ENCODE measurements at places on chromosomes 12 and 14. TPM values are rescaled to one million over a fixed set of nuclear protein-coding genes. Genes with fewer than 3 reads are reported as not detected.
A peak's percentile ranks its signal among the peaks of the same experiment; 100 is the strongest.

DNA sequence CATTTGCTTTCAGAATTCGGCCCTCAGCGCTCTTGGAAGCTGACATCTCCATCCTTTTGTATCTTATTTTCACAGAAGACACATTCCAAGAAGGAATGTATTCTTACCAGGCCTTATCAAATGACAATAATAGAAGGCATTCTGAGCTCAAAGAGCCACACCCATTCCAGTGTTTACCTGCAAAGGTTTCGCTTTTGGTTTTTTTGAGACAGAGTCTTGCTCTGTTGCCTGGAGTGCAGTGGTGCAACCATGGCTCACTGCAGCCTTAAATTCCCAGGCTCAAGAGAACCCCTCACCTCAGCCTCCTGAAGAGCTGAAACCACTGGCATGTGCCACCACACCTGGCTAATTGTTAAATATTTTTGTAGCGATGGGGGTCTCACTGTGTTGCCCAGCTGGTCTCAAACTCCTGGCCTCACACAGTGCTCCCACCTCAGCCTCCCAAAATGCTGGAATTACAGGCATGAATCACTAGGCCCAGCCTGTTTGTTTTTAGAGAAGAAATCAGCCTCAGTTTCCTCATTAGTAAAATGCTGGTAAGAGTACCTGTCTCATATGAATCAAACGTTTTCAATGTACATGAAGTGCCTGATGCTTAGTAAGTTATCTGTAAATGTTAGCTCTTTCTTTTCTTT lies 69.2 kb downstream of the SLC6A12 start:
- no peak for DNase-seq

DNA sequence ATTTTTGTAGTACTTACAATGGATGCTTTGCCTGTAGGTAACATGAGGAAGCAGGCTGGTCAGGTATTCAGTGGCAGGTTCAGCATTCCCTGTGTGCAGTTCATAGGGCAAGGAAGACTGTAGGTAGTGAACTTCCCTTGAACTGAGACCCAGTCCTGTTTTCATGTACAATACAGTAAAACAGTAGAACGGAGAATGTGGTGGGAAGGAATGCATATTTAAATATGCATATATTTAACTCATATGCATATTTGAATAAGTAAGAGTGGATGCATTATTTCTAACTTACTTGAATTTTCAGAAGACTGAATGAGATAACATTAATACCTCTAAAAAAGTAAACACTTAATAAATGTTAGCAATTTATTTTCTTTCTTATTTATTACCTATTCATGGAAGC lies 147.6 kb upstream of the FLRT2 start:
- DNase-seq: no peak

KRT6C gene
- not detected for total RNA-seq

GRCh38 chr14:98182393-98183055 lies 1089.5 kb downstream of the BCL11B start:
- DNase-seq: peak; percentile 3

DNA sequence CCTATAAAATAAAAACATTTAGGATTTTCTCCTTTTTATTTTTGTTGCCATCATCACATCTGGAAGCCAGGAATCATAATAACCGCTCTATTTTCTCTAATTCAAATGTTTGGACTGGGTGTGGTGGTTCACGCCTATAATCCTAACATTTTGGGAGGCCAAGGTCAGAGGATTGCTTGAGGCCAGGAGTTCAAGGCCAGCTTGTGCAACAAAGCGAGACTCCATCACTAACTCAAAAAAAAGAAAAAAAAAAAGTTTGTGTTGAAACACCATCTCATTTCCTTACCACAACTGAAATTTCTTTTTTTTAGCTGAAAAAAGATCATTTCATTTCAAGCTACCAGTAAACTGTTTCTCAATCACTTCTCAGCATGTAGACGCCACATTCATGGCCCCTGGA lies 8.8 kb upstream of the BAZ1A start:
- no peak for DNase-seq

GRCh38 chr12:93115646-93116045 lies 186.6 kb upstream of the EEA1 start:
- DNase-seq: peak; percentile 62

TESPA1 gene
- not detected for total RNA-seq

GRCh38 chr12:6532927-6533652 lies 1.2 kb upstream of the GAPDH start:
- peak; percentile 50 for DNase-seq

GRCh38 chr14:105527381-105527825 lies 1.0 kb downstream of the TMEM121 start:
- no peak for DNase-seq

KRT72 gene
- total RNA-seq: not detected

GRCh38 chr14:70008284-70009262 lies 129.4 kb downstream of the SMOC1 start:
- no peak for DNase-seq

GRCh38 chr12:126389220-126389841 lies 1324.1 kb downstream of the AACS start:
- peak; percentile 87 for DNase-seq

- no peak for DNase-seq
These were observed 21.3 kb upstream of the RBM19 start for GRCh38 chr12:113987261-113988063.

- DNase-seq: no peak
These were observed 345.9 kb downstream of the NAV3 start for GRCh38 chr12:78176643-78177042.

YLPM1 gene
- 39.7 TPM for total RNA-seq

BICDL1 gene
- 1.8 TPM for total RNA-seq

GRCh38 chr12:39892146-39892545 lies 213.7 kb downstream of the SLC2A13 start:
- DNase-seq: no peak

NXPH4 gene
- 2.4 TPM for total RNA-seq

DNA sequence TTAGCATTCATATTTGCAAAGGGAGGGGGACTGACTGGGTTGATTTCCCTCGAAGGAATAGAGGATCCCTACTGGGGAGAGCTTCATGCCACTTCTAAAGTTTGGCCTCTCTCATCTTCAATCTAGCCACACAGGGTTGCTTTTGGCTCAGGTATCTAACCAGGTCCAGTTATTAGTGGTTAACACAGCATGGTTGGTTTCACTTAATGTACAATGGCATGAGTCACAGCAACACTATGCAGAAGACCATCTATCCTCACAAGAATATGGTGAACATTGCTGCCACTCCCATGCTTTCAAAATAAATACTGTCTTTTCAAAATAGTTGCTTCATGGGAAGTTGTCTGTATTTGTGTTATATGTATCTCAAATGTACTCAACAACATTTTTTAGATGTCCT lies 6.6 kb upstream of the RAB3IP start:
- peak; percentile 5 for DNase-seq

CACNA2D4 gene
- total RNA-seq: 0.27 TPM

DNA sequence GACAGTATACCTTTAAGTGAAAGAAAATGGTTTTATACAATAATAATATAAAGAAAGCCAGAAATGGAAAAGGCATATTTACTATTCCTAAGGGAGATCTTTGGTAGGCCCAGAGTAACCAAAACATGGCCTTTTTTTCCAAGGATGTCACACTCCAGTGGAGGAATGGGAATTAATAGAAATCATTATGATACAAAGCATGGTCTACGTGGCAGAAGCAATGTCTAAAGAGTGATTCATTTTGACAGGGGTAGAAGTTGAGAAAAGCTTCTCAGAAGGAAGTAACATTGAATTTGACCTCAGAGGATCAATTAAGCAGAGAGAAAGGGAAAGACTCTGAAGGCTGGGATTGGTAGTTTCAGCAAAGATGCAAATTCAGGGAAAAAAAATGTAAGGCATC lies 208.6 kb downstream of the BTG1 start:
- no peak for DNase-seq

GRCh38 chr12:4287325-4288211 lies 14.0 kb downstream of the CCND2 start:
- no peak for DNase-seq

DNA sequence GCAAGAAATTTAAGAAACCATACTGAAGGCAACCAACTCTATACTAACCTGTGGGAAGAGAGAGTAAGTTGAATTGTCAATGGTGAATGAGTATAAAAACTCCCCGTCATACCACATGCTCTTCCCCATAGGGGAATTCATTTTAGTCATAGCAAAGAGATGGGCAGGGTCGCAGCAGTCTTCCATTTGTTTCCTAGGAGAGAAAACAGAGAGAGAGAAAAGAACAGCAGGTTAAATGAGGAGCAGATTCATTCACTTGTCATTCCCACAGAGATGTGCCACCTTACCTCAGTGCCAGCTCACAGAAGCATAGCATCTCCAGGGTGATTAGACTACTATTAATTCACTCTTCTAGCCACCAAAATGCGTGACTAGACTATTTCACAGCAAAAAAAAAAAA lies 47.4 kb downstream of the ST8SIA1 start:
- DNase-seq: no peak

DNA sequence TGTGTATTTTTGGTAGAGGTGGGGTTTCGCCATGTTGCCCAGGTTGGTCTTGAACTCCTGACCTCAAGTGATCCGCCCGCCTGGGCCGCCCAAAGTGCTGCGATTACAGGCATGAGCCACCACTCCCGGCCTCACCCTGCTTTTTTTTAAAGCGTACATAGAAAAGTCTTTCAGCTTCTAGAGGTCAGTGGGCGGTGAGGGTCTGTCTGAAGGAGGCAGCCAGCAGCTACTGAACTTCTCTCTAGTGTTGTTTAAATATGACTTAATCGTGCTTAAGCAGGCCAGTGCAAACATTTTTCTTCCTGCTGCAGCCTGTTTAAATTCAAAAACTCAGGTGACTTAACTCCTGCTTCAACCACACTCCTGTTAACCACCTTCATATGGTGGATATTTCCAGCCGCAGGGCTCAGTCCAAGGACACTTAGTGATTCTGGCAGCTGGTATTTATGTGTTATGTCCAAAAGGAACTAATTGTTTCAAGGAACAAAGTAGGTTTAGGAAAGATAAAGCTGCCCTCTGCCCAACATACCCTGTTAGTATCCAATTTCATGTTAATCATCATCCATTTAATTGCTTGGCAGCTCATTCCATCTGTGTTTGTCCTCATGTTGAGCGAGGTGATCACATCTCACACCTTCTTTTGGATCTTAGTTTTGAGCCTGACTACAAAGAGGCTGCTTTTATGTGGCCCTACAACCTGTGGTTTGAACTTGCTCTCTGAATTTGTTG lies 2.0 kb downstream of the PRKAB1 start:
- DNase-seq: no peak

SMCO2 gene
- total RNA-seq: not detected

DNA sequence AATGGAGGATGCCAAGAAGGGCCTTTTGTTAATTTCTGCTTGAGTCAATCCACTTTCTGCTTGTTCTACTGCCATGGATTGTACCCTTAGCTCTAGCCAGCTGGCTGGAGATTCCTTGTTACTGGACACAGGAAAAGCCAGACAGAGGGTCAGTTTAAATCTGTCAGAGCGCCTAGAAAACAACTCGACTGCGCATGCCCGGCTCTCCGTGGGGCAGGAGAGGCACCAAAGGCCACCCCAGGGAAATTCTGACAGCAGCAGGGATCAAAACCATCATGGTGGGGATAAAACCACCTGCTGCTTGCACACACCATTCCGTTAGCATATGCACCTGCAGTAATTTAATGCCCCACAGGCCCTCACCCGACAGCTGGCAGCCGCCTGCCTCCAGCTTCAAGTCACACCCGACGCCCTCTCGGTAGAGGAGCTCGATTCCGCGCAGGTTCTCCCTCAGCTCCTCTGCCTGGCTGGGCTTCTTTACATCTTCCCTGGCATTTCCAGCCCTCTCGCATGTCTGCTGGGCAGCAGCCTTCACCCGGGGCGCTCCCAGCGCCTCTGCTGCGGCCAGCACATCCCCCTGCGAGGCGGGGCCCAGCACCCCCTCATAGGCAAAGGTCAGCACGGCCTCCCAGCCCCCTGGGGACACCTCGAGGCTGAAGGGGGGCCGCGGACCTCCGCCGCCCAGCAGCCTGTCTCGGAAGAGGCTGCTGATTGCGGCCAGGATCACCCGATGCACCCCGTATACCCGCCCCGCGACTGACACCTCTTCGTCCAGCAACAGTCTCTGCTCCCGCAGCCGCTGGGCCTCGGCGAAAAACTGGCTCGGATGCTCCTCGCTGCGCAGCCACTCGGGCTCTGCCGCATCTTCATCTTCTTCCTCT lies 1.0 kb downstream of the KLHL33 start:
- DNase-seq: peak; percentile 30

DNA sequence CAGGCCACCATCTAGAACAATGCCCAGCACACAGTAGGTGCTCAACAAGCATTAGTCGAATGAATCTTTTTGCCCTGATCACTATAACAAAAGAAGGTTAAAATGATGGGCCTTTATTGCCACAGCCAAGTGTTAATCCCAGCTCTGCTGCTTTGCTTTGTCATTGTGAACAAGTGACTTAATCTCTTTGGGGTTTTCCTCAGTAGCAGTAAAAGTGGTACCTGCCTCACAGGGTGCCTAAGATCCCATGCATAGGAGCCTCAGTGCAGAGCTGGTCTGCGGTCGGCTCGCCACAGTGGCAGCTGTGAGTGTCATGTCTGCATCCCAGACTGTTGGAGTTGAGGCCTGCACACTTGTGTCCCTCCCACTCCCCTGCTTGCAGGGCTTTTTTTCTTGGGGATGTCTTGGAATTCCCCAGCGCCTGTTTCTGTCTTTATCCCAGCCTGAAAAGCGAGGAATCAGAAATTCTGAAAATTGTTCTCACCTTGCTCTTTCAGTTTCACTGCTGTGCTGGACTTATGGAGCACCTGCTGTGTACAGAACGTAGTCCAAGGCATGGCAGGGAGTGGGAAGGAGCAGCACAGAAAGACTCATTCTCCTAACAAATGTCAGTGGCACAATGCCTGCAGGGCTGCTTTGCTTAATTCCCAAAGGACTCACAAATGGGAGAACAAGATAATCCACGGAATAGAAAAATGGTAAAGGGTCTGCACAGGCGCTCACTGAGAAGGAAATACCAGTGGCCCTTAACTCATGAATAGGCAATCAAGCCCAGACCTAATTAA lies 90.8 kb downstream of the EML1 start:
- DNase-seq: no peak

DEPDC4 gene
- total RNA-seq: 5.9 TPM

DNA sequence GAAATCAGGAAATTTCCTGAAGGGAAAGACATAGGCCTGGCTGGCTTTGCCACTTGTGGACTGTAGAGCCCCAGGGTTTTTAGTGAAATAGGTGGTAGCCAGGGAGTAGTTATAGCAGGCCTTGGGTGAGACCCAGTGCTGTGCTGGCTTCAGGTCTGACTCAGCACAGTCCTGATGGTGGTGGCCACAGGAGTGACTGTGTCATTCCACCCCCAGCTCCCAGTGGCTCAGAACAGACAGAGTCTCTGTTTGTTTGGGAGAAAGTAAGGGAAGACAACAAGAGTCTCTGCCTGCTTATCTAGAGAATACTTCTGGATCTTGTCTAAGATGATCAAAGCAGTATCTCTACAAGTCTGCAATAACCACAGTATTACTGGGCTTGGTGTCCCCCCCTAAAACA lies 27.5 kb upstream of the OR6J1 start:
- no peak for DNase-seq

DNA sequence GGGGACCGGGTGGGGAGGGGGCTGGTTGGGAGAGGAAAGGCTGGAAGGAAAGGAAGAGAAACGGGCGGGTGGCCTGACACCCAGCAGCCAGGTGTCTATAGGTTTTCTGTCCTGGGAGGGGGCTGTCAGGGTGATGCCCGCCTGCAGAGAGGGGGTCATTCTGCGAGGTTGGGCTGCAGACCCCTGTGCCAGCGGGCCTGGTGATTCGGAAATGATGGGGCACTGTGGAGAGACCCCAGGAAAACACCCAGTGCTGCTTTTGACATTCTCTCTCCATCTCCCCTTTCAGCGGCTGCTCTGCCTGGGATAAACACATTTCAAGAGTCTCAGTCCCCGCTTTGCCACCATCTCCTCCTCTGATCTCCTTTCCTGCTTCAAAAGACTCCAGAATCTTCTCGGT lies 168.5 kb upstream of the RTL1 start:
- no peak for DNase-seq

TAS2R9 gene
- 0.09 TPM for total RNA-seq

RFX4 gene
- total RNA-seq: not detected

FOXM1 gene
- 19.3 TPM for total RNA-seq
